ENCODE measurements at places on chromosomes 3 and 15.

GRCh38 chr15:85704720-85705429, 89.8 kb downstream of the KLHL25 start:
- no peak for DNase-seq

- no peak for DNase-seq
Measured at GRCh38 chr15:32120577-32121383, 90.5 kb downstream of the CHRNA7 start.

DNA sequence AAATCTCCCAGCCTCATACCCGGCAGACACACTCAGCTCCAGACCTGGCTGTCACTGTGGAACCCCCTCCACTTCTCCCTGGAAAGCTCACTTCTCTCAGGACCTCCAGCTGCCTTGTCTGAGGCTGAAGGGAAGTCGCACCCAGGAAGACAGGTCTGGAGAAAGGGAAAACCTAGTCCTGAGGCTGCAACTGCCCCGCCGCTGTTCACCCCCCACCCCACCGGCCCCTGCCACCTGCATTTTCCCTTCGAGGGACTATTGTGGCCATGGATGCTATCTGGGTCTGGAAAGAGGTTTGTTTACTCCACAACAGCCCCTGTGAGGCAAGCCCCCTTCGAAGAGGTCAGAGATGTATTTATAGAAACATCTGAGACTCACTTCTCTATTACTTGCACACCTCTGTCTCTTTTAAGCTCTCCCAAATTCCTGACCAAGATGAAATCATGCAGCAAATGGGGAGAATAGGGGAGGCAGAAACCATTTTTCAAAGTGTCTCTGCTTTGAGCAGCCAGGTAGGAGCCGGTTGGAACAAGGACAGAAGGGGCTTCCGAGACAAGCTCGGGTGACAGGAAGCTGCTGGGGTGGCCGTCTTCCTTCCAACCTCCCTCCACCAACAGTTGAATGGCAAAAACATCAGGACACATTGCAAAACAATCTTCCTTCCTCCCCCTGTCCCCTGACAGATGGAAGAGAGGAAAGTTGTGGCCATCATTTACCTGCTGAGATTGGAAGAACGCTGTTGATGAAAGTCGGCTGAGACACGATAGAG, 518 bp downstream of the COLQ start:
- DNase-seq, result no peak

DNA sequence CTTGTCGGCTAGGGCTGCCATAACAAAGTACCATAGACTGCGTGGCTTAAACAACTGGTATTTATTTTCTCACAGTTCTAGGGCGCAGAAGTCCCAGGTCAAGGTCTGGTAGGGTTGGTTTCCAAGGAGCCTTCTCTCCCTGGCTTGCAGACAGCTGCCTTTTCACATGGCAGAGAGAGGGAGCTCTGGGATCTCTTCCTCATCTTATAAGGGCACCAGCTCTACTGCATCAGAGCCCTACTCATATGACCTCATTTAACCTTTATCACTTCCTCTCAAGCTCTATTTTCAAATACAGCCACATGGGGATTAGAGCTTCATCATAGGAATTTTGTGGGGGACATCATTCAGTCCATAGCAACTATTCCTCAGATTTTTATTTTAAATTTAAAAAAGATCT, 17.6 kb upstream of the PAQR9 start:
- DNase-seq, result no peak

DNA sequence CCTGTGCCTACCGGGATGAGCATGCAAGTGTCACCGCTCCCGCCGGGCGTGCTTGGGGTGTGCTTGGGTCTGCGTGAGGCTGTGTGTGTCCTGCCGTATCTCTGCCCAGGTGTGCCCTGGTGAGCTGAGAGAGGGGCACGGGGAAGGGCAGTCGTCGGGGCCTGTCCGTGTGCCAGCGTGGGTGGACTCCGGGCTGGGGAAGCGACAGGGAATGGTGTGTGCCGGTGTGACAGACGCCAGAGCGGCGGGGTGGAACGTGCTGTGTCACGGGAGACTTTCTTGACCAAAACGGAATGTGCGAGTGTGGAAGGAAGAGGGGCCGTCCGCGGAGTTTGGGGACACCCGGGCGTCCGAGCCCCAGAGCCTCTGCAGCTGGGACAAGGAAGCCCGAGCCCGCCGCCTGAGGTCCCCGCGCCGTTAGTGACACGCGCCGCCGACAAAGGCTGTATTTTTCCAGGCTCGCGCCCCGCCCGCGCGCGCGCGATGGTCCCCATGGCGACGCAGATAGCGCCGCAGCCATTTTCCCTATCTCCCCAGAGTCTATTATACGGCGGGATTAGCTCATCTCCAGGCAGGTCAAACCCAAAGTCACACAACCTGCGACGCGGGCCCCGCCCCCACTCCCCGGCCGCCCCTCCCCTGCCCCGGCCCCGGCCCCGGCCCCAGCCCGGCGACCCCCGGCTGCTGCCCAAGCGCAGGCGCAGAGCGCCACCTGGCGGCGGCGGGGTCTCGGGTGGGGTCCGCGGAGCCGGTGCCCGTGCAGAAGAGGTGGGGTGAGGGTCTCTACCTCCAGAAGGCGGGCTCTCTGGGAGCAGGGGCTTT, 4.5 kb upstream of the GATA2 start:
- DNase-seq, result peak; percentile 56

- DNase-seq, result no peak
Measured at GRCh38 chr15:91473894-91474545, 374.0 kb downstream of the SV2B start.
